Substantia nigra (tissue), 51 donors: ENCODE measurements at places on chromosomes 1 and 21.

GRCh38 chr1:21756393-21757089, 26.4 kb downstream of the USP48 start:
- DNase-seq = no peak

- DNase-seq = no peak
Measured at GRCh38 chr1:220336391-220337031, 64.3 kb upstream of the RAB3GAP2 start.

- DNase-seq = no peak
Measured at GRCh38 chr1:46191033-46191701, 7.1 kb downstream of the POMGNT1 start.

DNA sequence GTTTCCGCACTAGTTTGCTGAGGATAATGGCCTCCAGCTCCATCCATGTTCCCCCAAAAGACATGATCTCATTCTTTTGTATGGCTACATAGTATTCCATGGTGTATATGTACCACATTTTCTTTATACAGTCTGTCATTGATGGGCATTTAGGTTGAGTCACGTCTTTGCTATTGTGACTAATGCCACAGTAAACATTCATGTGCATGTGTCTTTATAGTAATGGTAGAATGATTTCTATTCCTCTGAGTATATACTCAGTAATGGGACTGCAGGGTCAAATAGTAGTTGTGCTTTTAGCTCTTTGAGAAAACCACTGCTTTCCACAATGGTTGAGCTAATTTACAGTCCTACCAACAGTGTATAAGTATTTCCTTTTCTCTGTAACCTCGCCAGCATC, 78.3 kb upstream of the BCL9 start:
- no peak for DNase-seq

DNA sequence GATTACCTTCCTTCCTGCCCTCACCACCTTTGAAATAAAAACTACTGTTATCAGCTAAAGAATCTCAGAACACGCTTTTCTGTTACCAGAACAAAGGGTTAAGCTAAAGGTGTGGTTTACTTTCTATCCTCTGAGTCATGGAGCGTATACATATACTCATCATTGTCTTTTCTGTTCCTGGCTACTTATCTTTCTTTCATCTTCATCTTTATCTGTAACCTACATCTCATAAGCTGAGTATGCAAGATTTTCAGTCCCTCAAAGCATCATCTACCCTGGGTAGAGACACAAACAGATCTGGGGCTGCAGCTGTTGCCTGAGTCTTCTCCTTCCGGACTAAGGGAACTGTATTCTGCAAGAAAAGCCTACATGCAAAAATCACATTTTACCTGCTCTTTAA, 75.6 kb downstream of the LMO4 start:
- DNase-seq = no peak

DNA sequence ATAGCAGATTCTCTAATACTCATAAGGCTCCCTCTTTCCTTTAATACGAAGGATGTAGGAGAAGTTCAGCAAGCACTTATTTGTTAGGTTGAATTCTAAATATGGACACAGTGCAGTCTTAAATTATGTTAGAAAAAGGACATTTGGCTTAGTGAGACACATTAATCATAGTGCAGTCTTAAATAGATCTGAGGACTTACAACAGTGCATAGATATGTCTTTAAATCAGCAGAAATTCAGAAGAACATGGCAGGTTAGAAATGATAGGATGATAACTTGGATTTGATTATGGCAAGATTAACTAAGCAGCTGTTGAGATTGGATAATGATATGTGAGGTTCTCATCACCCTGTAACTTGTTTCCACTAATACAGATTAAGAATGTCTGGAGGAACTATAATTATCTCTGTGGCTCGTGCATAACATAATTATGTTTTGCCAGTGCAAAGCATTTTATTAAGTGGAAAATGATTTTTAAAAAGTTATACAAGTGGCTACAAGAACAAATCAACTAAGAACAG, 485.9 kb downstream of the USP25 start:
- DNase-seq = no peak

- DNase-seq = no peak
Measured at GRCh38 chr1:93804412-93804811, 74.6 kb downstream of the DNTTIP2 start.

GRCh38 chr1:15508700-15509487, 15.1 kb downstream of the CASP9 start:
- DNase-seq = no peak

- no peak for DNase-seq
Measured at GRCh38 chr1:94395231-94395630, 23.0 kb upstream of the ABCD3 start.

DNA sequence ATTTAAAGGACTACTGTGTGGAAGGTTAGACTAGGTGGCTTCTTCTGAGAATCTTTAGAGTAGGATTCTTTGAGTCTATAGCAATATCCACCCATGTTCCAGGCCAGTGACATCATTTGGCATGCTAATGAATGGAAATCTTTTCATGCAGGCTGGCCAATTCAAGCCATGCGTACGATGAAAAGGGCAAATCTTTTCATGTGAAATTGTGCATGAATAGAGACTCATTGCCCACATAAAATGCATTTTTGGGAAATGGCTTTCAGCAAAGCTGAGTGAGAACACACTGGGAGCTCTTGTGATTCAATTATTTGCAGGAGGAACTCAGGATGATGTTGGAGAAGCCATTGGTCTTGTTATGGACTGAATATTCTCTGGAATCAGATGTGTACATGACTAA, 324.9 kb upstream of the DAB1 start:
- no peak for DNase-seq

DNA sequence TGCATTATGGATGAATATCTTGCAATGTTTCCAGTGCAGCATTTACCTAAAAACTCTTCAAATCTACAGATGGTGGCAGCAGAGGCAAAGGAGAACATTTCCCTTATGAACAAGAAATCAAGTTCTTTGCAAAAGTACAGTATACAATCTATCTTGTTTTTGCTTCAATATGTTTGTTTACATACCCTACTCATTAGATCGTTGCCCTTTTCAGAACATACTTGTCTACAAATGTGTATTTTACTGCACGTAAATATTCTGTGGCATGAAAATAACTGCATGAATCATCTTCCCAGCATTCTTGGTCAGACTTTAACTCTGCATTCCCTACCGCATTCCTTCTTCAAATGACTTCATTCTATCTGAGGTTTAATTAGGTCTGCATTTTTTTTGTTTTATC, 212.7 kb downstream of the ZP4 start:
- no peak for DNase-seq

DNA sequence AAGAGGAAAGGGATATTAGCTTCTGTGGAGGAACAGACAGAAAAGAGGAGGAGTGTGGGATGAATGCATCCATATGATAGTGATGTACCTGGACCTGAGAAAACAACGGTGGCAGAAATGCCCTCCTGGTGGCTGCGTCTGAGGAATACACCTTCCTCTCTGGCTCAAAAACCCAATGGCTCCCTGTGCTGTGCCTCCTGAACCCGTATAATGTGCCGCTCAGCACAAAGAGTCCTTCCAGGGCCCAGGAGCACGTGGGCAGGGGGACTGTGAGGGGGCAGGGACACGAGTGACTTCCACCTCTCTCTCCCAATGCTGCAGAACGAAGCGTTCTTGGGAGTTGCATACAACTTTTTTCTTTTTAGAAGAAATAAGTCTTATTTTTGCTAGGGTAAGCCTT, 31.2 kb downstream of the IRF2BP2 start:
- no peak for DNase-seq

DNA sequence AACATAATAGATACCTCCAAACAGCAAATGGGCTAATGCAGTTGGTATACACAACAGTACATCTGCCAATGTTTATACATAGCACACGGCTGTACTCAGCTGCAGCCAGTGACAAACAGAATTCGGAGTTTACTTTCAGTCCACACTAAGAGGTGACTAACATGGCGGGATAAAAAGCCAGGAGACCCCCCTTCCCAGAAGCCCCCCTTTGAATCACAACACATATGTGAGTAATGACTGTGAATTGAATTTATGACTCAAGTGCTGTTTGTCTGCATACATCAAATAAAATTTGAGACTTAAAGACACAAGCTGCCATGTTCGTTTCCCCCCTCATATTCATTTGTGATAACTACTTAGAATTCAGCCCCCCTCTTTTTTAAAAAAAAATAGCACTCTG, 113.2 kb downstream of the RUNX1 start:
- DNase-seq = no peak

DNA sequence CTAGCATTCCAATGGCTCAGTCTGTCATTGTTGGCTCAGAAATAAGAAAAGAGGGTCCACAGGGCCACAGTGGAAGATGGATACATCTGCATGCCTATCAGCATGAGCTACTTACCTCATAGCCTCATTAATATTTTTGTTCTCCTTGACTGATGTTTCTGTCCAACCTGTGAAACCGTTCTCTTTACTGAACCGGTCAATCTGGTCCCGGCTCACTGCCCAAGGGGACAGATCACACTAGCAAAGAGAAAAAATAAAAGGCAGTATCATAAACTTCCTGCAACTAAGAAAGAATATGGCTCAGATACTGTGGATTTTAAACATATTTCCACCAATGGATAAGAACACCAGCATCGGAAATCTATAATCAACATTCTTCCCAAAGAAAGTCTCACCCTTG, 4.7 kb downstream of the RAB29 start:
- no peak for DNase-seq

DNA sequence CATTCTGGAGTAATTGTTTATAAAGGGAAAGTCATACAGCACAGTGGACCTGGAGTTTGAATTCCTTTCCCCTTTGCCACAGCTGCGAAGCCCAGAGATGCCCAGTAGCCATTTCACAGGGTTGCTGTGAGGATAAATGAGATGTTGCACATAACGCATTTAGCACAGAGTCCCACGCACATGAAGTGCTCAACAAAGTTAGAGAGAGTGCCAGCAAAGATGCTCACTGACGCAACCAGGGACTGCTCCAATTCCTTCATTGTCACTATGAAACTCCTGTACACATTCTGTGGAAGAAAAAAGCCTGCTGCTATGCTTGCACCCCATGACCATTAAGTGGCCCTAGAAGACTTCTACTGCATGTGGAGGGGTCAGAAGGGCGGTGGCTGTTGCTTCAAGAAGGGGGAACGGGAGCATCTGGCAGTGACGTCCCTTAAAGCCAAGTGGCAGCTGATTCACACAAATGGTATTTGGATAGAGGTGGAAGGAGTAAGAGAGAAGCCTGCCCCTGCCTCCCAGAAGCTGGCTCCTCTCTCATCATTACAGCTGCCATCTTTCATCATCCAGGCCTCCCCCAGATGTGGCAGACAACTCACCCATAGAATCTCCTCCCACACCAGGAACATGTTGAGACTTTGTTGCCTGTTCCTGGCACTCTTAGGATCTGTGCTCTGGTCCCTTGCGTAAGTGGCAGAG, 26.5 kb upstream of the VAV3 start:
- no peak for DNase-seq

- DNase-seq = peak; percentile 45
Measured at GRCh38 chr1:2322581-2323211, 68.7 kb downstream of the MORN1 start.

DNA sequence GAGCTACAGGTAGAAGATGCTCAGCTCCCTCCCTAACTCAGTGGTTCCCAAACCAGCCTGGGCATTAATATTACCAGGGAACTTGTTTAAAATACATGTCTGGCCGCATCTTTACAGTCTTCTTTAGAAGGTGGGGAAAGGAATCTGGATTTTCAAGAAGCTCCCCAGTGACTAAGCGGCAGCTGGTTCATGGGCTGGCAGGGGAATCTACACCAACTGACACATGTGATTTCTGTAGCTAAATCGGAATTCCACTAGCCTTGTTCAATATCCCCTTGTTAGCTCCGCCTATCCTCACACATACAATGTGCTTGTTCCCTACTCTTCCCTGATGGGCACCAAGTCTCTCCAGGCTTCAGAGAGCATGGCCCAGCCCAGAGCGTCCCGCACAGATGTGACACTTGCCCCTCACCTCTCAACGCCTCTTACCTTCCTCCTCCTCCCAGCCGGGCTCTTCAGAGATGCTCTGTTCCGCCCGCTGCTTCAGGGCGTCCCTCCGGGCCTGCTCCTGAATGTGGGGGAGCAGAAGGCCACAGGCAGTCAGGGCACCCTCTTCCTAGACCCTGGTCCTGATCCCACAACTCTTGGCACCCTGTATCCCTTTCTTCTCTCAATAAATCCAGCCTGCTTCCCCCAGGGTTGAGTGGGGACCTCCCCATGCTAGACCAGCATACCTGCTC, 15.3 kb downstream of the TSSK3 start:
- no peak for DNase-seq

- no peak for DNase-seq
Measured at GRCh38 chr1:220979371-220979770, 100.1 kb downstream of the HLX start.

- DNase-seq = no peak
Measured at GRCh38 chr1:168057921-168058320, 78.8 kb downstream of the GPR161 start.

DNA sequence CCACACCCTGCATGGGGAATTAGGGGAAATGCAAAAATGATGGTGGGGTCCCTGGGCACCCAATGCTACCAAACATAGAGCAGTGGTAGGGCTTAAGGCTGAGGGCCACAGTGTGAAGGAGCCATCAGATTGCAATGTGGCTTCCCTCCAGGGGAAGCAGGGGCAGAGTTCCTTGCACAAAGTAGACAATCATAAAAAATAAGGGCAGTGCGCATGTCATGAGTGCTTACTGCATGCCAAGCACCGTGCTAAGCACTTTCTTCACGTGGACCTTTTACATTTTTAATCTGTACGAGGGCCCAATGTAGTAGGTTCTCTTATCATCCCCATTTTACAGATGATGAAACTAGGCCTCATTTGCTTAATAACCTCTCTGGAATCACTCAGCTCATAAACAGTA, 56.6 kb downstream of the DDX20 start:
- DNase-seq = no peak

GRCh38 chr1:162918151-162918754, 57.3 kb upstream of the CCDC190 start:
- DNase-seq = no peak

- DNase-seq = peak; percentile 55
Measured at GRCh38 chr21:45846373-45847160, 135.0 kb upstream of the COL6A1 start.

GRCh38 chr1:79362470-79362869, 355.9 kb upstream of the ADGRL4 start:
- DNase-seq = no peak

DNA sequence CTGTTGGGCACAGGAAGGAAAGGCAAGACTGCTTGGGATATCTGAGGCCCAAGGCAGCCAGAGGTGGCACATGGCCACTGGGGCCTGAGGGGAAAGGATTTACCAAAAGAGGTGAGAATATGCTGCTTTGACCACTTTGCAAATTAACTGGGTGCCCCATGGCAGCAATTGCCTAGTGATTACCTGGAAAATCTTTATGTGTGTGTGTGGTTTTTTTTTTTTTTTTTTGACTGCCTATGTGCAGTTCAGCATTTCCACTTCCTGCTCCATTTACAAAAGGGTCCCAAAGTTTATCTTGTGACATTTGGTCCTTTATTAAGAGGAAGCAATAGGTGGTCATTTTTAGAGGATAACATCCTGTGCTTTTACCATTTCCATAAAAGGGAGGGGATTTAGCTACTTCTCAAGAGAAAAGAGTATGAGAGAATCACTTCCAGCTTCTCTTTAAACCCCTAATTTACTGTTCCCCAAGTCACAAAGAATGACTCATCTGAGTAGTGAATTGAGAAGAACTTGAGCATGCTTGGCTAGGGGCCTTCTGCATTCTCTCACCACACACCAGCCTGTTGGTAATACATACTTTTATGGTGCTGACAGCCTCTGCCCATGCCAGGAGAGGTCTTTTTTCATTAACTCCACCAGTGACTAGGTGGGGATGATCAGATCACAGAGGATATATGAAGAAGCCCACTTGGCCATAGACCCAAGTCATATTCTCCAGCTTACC, 52.1 kb downstream of the SYDE2 start:
- no peak for DNase-seq
